ENCODE measurements at places on chromosomes 1 and 21.

GRCh38 chr1:86692641-86693040 is 11.7 kb upstream of the SH3GLB1 start:
- no peak for DNase-seq

GRCh38 chr1:218353656-218354055 is 8.5 kb downstream of the TGFB2 start:
- no peak for DNase-seq

- DNase-seq: no peak
Measured at GRCh38 chr1:19452221-19452663, 33.1 kb downstream of the CAPZB start.

- no peak for DNase-seq
Measured at GRCh38 chr1:31581821-31582810, 5.8 kb downstream of the TINAGL1 start.

GRCh38 chr1:232699814-232700213 is 69.9 kb upstream of the SIPA1L2 start:
- DNase-seq: no peak

DNA sequence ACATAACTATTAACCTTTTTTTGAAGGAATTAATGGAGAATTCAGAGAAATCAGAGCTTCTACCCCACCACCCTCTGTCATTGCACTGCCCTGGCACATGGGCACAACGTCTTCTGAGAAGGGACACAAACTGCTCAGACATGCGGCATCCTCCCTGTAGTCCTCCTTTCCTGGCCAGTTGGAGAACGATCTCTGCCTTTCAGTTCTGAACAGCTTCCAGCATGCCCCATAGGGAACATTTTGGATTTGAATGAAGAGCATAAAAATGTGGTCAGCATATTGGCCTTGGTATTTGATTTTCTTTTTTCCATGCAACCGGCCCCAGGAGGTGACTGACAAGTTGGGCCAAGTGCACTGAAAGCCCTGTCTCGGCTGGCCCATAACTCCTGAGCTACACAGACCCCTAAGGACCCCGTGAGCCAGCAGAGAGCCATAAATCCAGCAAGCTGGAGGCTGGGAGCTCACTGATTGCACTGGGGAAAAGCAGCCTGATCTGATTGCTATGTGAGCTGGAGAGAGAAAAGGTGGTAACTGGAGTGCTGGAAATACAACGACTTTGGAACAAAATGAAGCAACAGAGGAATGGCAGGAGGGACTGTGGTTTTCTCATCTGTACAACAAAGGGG is 10.9 kb upstream of the BLACAT1 start:
- DNase-seq: no peak

DNA sequence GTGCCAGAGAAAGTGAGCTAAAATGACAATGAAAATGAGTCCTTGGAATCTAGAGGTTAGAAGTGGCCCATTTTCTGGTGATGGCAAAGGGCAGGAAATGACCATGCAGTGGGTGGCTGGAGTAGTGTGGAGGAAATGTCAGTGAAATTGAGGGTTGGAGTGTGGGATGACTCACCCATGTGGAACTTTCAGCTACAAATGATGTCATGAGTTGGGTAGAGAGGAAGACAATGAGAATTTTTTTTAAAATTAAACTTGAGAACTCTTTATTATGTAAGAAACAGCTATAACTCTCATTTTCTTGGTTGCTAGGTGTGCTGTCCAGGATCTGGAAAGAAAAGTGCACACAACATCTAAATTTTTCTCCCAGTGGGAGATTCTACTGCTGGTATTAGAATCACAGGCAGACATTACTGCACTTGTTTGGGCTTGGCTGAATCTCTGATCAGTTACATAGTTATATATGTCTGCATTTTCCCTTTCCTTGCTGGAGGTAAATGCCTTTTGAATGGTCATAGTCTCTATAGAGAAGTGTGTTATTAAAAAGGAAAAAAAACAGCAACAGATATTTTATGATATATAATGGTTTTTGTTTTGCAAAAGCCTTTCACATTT is 56.8 kb upstream of the GNG12 start:
- DNase-seq: no peak

- no peak for DNase-seq
Measured at GRCh38 chr1:25451908-25452307, 21.2 kb downstream of the MACO1 start.

DNA sequence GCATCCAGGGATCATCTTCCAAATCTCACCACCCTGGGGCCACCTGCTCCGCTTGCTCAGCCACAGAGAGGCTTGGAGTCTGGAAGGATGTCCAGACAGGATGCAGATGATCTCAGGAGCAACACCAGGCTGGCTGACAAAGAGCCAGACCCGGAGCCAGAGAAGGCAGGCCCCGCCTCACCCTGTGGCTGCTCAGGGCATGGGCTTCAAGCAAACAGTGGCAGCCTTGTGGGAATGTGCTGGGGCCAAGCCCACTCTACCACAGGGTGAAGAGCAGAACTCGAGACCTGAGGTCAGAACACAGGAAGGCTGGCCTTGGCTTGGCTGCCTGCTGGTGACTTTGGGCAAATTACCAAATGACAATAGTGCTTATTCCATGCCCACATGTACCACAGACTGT is 45.5 kb downstream of the MRPL37 start:
- no peak for DNase-seq

GRCh38 chr1:23531562-23532094 is 595 bp upstream of the E2F2 start:
- DNase-seq: no peak

DNA sequence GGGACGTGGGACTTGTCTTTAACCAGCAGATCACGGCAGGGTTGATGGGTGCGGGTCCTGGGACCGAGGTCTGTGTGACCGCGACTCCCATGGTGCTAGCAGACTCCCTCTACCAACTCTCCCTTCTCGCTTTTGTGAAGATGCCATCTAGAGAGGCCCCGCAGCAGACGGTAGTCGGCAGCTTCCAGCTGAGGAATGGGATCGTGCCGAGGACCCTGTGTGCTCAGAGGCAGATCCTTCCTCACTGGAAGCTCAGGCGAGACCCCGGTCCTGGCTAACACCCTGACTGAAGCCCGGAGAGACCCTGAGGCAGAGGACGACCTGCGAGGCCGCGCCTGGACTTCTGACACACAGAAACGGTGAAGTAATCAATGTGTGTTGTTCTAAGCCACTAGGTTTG is 12.5 kb upstream of the SPATC1L start:
- DNase-seq: no peak

- DNase-seq: no peak
Measured at GRCh38 chr1:163528710-163529348, 207.1 kb downstream of the NUF2 start.

DNA sequence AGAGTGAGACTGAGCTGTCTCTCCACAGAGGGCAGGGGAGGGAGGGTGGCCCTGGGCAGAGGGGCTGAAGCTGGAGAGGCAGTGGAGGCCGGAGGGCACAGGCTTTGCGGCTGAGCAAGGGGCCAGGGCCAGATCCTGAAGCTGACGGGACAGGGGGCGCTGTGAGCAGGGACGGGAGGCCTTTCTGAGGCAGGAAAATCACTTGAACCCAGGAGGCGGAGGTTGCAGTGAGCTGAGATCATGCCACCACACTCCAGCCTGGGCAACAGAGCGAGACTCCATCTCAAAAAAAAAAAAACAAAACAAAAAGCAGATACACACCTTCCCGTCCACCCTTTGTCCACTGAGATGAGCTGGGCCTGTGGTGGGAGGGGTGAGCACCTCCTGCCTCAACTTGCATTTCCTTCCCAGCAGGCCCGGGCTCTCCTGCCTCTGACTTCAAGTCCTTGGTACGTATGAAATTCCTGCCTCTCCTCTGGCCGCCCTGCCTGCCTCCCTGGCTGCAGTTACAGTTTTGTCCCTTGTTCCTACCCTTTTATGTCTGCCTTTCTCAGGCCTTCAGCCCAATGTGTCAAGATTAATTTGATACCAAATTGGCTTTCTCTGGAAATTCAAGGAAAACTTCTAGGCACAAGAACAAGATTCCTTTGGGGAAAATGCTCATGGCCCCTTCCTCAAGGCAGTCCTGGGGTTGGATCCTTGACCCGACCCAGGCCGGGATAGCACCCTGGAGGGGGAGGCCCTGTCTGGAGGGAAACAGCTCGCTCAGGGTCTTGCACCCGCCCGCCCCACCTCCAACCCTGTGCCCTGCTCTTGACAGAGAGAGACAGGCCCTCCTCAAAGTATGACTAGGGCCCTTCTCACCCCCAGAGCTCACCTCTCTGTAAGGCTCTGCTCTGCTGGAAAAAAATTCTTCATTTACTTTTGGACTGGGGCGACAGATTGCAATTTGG is 11.2 kb upstream of the ADAMTSL4 start:
- no peak for DNase-seq

DNA sequence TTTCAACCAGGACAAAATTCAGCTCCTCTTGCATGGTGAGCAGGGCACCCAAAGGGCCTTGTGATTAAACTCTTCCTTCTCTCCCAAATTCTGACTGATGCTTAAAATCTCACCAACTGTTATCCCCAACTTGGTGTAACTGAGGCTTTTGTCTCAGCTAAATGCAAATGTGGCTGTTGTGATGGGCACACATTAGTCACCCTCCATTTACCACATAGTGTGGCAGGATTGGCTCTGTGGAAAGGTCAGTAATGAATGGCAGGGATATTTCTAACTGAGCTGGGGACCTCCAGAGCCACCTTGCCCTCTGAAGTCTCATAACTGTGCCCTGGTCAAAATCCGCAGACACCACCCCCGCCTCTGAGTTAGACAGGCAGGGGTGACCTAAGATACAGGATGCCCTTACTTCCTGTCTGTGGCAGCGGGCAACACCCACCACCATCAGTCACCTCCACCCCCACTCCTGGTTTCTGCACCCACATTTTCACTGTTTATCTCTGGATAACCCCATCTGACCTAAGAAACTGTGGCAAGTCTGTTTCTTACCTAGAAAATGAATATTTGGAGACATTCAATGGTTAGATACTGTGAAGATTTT is 25.4 kb upstream of the RGS16 start:
- DNase-seq: peak; percentile 36

DNA sequence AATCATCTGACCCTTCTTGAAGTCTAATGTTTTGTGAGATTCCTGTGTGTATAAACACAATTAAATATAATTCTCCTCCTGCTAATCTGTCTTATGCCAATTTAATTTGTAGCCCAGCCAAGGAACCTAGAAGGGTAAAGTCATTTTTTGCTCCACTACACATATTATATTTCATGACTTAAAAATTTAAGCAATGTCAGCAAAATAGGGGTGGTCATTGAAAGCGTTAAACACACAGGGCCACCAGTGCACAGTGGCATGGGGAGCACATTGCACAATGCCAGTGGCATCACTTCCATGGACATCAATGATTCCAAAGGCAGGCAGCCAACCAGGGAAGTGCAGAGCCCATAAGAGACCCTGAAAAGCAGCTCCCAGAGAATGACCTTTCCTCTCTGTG is 166.1 kb downstream of the AJAP1 start:
- DNase-seq: no peak

DNA sequence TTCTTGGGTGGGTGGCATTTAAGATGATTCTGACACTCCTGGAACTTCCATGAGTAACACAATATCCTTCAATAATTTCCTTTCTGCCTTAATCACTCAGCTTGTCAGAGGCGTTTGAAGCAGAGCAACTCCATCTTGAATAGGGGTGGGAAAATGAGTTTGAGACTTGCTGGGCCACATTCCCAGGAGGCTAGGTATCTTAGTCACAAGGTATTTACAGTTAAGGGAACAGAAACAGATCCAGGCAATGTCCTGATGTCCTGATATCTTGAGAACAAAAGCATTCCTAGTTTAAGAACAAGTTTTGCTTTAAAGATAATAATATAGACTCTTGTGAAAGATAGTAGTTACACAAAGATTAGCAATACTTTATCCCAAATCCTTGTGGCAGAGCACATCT is 76.6 kb upstream of the KIAA0040 start:
- DNase-seq: no peak

GRCh38 chr1:28392027-28392652 is 22.6 kb downstream of the PHACTR4 start:
- no peak for DNase-seq

- no peak for DNase-seq
Measured at GRCh38 chr1:179141592-179142251, 59.9 kb downstream of the TOR3A start.

- DNase-seq: no peak
Measured at GRCh38 chr1:171290621-171291020, 23.4 kb upstream of the FMO4 start.

DNA sequence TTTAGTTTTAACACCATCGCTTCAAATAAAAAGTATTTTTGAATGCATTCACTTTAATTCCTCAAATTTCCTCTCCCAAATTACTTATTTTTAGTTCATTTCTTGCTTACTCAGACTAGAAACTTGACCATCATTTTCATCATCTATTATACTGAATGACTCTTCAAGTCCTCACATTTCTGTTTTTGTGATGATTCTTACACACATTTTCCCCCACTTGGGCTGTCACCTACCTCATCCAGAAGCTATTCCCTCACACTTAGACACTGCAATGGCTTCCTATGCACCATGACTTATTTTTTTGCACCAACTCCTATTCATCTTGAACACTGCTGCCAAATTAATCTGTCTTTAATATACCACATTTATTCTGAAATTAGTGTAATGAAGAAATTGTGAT is 239.6 kb upstream of the DUSP10 start:
- no peak for DNase-seq

- DNase-seq: no peak
Measured at GRCh38 chr1:212166244-212166643, 119.0 kb upstream of the PPP2R5A start.

- no peak for DNase-seq
Measured at GRCh38 chr1:79353224-79353623, 346.7 kb upstream of the ADGRL4 start.

DNA sequence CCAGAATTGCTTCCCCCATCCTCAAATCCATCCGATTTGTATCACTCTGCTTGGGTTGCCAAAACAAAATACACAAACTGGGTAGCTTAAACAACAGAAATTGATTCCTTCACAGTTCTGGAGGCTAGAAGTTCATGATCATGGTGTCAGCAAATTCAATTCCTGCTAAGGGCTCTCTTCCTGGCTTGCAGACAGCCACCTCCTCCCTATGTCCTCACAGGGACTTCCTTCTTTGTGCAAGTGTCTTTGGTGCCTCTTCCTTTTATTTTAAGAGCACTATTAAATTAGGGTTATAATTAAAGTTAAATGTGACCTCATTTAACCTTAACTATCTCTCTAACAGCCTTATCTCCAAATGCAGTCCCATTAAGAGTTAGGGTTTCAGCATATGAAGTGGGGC is 112.8 kb downstream of the PLPP3 start:
- no peak for DNase-seq

- DNase-seq: no peak
Measured at GRCh38 chr1:115879977-115880376, 39.1 kb upstream of the NHLH2 start.

- no peak for DNase-seq
Measured at GRCh38 chr1:209924390-209924789, 13.6 kb upstream of the SYT14 start.

Data from activated T-helper 1 cell treated with anti-CD3 and anti-CD28 coated beads, Interleukin-2, amount 50 U/mL, for 16 hours (primary cell).